ENCODE measurements at places on chromosomes 11 and 22.

DNA sequence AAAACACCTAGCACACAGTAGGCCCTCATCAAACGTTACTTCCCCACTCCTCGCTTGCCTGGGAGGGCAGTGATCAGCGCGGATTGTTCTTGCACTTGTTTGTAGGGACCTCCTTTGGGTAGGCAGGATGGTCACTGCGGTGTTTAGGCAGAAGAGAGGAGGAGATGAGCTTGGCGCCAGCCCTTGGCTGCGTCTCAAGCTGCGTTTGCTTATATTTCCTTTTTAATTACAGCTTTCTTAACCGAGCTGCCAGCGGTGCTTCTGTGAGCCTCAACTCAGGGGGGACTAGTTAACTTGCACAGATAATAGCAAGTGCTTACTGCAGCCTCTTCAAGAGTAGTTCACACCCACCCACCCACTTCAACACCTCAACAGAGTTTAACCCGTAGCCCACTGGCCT is 15.1 kb downstream of the IFT27 start:
- DNase-seq, result no peak

- no peak for DNase-seq
Observed at GRCh38 chr11:61142424-61142823, 18.8 kb downstream of the VPS37C start.

DNA sequence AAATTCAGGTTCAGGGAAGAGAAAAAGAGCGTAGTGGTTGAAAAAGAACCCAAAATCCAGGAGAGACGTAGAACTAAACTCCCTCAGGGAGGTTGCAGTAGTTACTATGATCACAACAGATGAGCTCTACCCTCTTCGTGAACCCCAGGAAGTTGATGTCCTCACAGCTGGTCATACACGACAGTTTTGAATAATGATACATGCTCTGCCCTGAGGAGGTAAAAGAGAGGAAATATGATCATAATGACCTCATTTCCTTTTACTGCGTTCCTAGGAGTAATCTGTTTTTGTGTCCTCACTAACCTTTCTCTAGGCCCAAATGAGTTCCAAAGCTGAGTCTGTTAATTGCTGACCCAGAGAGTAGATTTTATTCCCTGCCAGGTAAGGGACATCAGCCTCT is 1.3 kb downstream of the PATE2 start:
- no peak for DNase-seq

DNA sequence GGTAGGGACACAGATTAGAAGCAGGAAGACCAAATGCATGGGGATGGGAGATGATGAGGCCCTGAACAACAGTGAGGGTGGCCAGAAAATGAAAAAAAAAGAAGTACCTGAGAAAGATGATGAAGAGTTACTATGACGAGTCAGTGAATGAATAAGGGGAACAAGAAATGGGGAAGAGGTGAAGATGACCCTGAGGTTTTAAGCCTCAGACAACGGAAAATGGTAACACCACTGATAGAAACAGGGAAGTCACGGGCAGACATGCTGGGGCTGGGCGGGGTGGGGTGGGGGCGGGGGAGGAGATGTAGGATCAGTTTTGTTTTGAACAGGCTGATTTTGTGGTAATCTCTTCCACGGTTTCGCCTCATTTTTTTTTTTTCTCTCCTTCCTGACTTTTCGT is 205.1 kb upstream of the CADM1 start:
- no peak for DNase-seq

DNA sequence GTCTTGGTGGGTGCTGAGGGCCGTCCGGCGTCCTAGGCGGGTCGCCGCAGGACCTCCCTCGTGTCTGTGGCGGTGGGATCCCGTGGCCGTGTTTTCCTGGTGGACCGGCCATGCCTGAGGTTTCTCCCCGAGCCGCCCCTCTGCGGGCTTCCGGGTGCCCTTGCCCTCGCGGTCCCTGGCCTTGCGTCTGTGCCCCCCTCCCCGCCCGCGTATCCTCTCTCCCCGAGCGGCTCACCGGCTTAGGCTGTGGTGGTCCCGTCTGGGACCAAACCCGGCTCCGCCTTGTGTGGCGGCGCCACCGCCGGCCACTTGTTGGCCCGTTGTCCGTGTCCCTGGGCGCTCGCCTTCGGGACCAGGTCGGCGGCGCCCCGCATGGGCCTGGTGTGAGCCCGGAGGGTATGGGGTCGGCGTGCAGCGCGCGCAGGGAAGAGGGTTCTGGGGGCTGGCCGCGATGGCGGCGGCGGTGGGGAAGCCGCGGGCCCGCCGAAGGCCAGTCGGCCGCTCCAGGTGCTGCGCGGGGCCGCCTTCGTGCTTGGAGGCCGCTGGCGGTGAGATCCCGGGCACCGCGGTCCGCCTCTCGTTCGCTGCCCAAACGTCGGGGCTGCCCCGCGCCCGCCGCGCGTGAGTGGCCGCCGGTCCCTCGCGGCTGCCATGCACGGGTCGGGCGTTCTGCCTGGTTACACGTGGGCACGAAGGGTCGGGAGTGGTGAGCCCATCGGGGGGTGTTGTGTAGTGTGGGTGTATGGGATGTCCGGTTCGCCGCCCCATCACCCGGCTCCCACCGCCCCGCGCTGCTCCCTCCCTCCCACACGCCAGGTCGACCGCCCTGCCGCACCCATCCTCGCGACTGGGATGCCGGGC is 3899.1 kb upstream of the OR11H1 start:
- DNase-seq, result no peak

- no peak for DNase-seq
Observed at GRCh38 chr11:77051511-77051910, 15.3 kb upstream of the CAPN5 start.

DNA sequence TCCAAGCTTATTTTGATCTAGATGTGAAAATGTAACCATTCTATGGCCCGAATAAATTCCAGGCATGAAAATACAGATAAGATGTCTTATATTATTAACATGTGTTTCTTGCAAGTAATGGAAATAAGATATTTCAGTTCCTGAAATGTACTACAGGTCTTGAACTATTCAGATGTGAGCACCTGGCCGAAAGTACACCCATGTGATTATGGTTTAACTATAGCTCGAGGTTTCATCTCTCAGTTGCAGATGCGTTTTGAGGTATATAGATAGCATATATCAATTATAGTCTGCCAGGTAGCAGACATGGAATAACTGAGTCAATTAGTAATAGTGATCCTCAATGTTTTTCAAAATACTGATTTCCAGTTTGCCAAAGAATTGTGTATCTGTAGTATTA is 68.3 kb downstream of the DDIAS start:
- no peak for DNase-seq

DNA sequence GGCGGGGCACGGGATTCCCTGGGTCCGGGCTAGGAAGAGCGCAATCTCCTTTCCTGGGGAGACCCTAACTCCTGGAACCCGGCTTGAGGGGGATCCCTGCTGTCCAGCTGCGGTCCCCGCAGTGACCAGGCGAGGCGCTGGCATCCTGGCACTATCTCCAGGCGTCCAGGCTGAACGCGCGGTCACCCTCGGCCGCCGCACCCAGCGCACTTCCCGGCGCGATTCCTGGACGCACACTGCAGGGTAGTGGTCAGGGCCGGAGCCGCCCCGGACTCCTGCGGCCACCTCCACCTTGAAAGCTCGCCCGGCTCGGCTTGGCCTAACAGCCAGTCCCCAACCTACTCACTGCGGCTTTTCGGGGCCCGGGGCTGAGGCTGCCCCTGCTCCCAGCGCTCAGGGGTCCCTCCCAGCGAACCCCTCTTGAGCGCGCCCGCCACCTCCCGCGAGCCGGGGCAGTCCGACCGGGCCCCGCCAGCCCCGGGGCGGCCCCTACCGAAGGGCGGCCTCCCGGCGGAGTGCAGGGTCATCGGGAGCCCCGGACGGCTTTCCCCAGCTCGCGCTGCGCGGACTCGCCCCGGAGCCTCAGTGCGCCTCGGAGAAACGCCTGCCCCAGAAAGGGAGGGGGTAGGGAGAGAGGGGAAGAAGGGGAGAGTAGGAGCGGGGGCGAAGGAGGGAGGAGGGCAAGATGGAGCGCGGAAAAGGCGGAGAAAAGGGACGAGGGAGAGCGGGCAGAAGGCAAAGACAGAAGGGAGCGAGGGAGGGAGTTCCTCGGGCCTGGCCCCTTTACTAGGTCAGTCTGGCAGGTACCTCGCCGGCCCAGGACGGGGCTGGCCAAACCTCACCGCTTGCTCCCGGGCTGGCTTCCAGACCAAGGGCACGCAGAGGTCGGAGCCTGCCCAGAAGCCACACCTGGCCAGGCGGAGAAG is 1.0 kb downstream of the POU2AF3 start:
- no peak for DNase-seq

GRCh38 chr11:111303461-111303860 is 5.1 kb downstream of the POU2AF3 start:
- DNase-seq, result no peak

DNA sequence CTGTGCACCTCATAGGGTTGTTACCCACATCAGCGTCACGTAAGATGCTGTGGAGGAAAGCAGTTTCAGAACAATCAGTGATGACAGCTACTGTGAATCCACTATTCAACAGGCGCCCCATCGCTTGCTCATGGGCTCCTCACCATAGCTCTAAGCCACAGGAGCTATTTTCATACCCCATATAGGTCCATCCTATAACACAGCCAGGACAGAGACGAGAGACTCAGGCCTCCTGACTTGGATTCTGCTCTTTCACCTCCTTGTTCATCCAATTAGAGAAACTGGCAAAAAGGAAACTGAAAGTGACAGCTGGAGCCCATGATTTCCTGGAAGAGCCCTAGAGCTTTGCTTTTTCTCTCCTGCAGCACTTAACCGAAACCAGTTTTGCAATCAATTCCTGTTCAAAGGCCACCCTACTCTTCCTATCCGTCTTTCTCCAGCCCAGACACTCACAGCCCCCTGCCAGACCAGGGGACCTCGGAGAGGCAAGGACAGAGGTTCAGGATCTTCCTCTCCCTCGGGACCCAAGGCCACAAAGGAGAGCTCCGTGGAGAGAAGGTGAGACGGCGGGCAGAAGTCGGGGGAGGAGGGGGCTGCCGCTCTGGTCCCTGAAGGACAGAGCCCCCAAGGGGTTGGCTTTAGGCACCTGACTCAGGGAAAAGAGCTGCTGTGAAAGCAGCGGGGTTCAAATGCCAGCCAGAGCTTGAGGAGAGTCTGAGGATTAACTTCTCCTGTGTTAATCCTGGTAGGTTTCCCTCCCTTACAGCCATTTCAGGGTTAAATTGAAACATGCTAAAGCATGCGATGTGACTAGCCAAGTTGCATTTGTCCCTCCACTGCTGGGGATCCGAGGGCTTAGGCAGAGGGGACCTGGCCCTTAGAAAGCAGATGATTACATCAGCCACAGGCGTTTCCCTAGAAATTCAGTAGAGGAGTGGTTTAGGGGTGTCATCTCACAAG is at the start of gene APOL6:
Gene APOL6, plus strand, starts transcription at position 381 of the 960 bp plus-strand sequence. CDS start 7,980 bp downstream, outside the sequence.
- no peak for DNase-seq

DNA sequence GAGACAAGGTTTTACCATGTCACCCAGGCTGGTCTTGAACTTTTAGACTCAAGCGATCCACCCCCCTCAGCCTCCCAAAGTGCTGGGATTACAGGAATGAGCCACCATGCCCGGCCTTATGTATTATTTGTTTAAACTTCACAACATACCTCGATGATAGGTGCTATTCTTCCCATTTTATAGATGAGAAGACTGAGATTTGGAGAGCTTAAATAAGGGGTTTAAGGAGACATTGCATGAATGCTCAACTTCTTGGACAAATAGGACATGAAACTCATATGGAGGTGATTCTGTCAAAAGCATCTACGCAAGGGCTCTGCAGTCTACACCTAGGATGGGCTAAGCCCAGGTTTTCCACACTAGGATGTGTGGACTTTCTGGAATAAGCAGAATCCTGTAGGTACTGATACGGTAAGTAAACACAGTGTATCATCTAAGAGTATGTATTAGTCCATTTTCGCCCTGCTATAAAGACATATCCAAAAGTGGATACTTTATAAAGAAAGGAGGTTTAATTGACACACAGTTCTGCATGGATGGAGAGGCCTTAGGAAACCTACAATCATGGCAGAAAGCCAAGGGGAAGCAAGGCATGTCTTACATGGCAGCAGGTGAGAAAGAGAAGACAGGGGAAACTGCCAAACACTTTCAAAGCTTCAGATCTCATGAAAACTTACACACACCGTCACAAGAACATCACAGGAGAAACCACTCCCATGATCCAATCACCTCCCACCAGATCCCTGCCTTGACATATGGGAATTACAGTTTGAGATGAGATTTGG is 62.8 kb upstream of the CAPRIN1 start:
- no peak for DNase-seq

DNA sequence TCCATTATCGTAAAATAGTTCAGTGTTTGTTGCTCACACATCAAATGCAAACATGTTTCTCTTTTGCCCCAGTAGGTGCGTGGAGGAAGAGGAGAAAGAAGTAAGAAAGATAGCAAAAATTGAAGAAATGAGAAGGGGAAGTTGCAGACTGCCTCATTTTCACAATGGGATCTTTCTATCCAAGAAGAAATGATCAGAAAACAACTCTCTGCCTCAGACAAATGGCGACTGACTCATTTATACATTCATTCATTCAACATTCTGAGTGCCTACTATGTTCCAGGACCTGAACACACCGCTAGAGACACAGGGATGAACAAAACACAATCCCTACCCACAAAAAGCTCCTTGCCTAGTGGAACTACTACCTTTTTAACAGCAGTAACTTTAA is 367 bp downstream of the HPS5 start:
- DNase-seq, result no peak

GRCh38 chr11:46604796-46605195 is 11.0 kb upstream of the AMBRA1 start:
- DNase-seq, result no peak

GRCh38 chr22:29700206-29700899 is 19.4 kb upstream of the CABP7 start:
- no peak for DNase-seq

DNA sequence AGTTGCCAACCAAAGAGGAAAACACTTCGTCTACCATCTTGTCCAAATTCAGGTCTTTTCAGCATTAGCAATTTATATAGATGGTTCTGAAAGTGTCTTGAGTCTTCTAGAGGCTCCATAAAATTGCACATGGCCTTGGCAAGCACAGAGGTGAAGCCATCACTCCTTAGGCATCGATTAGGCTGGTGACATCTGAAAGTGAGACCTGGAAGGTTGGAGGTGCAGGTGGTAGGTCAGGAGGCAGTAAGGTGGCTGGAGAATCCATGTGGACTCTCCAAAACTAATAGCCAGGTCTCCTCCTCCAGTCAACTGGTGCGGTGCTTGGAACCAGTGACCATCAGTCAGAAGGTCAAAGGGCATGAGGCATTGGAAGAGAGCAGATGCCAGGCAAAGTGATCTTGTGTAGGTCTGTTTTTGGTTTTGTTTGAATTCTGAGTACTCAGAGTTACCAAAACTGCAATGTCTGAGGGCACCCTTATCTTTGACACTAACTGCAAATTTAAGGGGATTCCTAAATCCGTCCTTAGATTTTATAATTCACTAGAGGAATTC is 6.6 kb upstream of the APOL2 start:
- no peak for DNase-seq

- DNase-seq, result no peak
Observed at GRCh38 chr11:116111546-116111945, 607.3 kb upstream of the CADM1 start.
